Stimulated activated CD4-positive, alpha-beta T cell treated with anti-CD3 and anti-CD28 coated beads, Interleukin-1b, Interleukin-23, amount 100 ng/mL, for 1 hour (primary cell): ENCODE measurements at places on chromosomes 11 and 22.

- DNase-seq = no peak
These were observed 67.0 kb upstream of the AMPD3 start for GRCh38 chr11:10388101-10388500.

DNA sequence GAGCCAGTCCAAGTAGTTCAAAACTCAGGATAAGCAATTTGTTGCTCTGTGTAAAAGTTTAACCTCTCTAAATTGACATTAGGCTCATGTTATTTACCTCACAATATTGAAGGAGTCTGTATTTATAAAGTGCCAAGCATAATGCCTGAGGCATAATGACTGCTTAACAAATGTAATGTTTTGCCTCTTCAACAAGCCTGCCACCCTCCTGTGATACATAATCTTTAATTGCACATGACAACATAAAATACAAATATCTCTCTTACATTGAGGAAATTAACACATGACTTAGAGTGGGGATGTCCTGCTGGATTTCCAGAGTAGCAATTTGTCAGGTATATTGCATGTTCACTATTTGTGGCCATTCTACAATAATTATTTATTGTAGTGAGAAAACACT, 469.2 kb upstream of the ANO5 start:
- DNase-seq = no peak

- DNase-seq = no peak
These were observed 530.5 kb downstream of the INSC start for GRCh38 chr11:15645201-15645600.

GRCh38 chr11:27496461-27496860, 10.1 kb downstream of the LIN7C start:
- DNase-seq = no peak

DNA sequence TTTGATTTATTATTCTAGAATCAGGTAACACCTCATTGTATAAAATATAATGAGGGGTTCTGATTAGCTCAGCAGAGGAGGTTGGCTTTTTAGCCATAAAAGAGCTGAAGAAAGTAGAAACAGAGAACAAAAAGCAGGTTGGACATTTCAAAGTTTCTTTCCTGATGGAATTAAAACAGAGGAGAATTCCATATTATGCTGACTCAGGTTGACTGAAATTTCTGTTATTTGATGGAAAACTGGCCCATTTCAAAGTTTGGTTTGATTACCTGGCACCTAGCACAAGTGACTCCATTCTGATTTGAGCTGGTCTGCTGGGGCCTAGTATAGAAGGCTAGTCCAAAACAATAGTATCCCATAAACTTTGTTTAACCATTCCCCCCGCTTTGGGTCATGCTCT, 24.9 kb downstream of the OR56B4 start:
- DNase-seq = no peak
